ENCODE measurements at places on chromosomes 2 and 18. TPM values are rescaled to one million over a fixed set of nuclear protein-coding genes. Genes with fewer than 3 reads are reported as not detected.

SPIRE1 gene
- 17.2 TPM for total RNA-seq

COL6A3 gene
- 1.2 TPM for total RNA-seq

KCNG2 gene
- not detected for total RNA-seq

ARHGEF4 gene
- total RNA-seq = 55.1 TPM

RAPH1 gene
- total RNA-seq = 24.1 TPM

CMPK2 gene
- 0.81 TPM for total RNA-seq

TBR1 gene
- total RNA-seq = 2.4 TPM

TRABD2A gene
- 7.7 TPM for total RNA-seq

- no peaks in the 10 kb centered on the region for H3K36me3 ChIP-seq
- H3K27ac ChIP-seq = no peak overlapping the region
- no peak for DNase-seq
- H3K4me3 ChIP-seq = no peak overlapping the region
- peaks cover 5% of the 10 kb centered on the region for H3K27me3 ChIP-seq
Observed at GRCh38 chr2:133442393-133442792, 125.9 kb downstream of the NCKAP5 start.

- no peaks in the 10 kb centered on the region for H3K36me3 ChIP-seq
- H3K4me3 ChIP-seq = no peak overlapping the region
- H3K27ac ChIP-seq = no peak overlapping the region
- H3K4me1 ChIP-seq = no peaks in the 10 kb centered on the region
Observed at GRCh38 chr2:149741646-149742045, 154.1 kb upstream of the MMADHC start.

- no peaks in the 10 kb centered on the region for H3K4me1 ChIP-seq
- peak overlapping the region; percentile 98 for H3K4me3 ChIP-seq
- no peak for DNase-seq
Observed at GRCh38 chr2:169694894-169695260, 608 bp downstream of the PHOSPHO2 start.

DNA sequence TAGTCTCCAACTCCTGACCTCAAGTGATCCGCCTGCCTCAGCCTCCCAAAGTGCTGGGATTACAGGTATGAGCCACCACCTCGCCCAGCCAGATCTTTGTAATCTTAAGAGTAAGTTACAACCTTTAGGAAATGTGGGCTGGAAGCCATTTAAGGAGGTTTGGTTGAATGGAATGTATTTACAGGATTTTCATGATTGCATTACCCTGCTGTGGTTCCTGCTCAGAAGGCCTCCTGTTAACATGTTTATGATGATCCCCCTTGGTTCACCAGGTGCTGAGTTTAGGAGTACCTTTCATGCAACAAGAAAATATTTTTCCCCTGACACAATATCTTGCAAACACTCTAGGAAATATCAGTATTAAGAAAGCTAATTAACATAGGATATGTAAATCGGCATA is 187.4 kb upstream of the SH3BP4 start:
- H3K27ac ChIP-seq = no peak overlapping the region
- H3K4me1 ChIP-seq = no peaks in the 10 kb centered on the region
- H3K36me3 ChIP-seq = no peaks in the 10 kb centered on the region

DNA sequence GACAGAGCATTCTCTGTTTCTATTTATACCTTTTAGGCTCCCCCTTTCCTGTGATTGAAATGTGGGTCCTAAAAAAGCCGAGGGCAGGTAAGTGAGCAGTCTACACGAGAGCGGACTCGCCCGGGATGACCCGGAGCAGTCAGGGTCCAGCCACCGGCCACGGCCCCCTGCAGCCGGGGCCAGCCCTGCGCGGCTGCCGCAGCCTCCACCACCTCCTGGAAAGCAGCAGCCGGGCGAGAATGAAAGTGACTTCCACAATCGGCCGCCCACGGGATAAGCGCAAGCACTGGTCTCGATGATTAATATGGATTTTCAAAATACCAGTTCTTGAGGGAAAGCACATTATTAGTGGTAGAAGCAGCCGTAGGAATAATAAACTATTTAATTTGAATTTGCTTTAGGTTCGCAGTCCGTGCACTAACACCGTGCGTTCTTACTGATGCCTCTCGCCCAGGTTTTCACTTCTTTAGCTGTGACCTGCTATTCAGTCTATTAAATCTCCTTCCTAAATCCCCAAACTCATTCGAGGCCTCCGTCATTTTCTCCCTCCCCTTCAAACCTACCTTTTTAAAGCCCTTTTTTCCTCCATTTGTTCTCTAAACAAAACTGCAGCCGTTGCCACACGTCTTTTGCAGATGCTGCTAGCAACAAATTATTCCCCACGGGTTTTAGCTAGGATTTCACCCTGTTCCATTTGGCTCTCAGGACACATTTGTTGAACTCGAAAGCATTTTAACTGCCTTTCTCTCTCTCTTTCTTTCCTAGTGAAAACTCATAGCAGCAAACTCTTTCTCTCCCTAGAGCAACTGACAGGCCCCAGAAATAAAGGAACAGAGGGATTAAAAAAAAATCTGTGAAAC is 1015.1 kb upstream of the PIK3C3 start:
- no peak for DNase-seq
- no peaks in the 10 kb centered on the region for H3K4me1 ChIP-seq
- no peaks in the 10 kb centered on the region for H3K27me3 ChIP-seq
- no peak overlapping the region for H3K4me3 ChIP-seq
- no peak overlapping the region for H3K27ac ChIP-seq

GRCh38 chr2:127410871-127411652 is 7.2 kb upstream of the PROC start:
- H3K27ac ChIP-seq = no peak overlapping the region
- H3K36me3 ChIP-seq = no peaks in the 10 kb centered on the region
- no peaks in the 10 kb centered on the region for H3K4me1 ChIP-seq
- H3K4me3 ChIP-seq = no peak overlapping the region
- DNase-seq = no peak

DNA sequence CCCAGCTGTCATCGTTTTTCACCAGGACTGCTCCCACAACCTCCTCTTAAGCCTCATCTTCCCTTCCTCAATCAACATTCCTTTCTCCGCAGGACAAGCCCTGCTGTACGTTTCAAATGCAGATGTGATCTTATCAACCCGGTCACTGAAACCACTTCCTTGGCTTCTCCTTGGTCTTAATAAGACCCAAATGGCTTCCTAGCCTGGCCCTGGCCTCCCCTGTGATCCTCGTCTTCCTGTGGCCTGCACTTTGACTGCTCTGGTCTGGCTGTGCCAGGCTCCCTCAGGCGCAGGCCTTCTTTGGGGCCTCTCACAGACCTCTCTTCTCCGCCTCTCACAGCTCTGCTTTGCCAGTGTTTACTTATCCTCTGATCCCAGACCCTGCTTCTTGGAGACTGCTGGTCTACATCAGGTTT is 4.7 kb upstream of the ADNP2 start:
- H3K36me3 ChIP-seq = no peaks in the 10 kb centered on the region
- no peak overlapping the region for H3K4me3 ChIP-seq
- no peaks in the 10 kb centered on the region for H3K27me3 ChIP-seq
- DNase-seq = peak; percentile 79
- peaks cover 13% of the 10 kb centered on the region for H3K4me1 ChIP-seq

DNA sequence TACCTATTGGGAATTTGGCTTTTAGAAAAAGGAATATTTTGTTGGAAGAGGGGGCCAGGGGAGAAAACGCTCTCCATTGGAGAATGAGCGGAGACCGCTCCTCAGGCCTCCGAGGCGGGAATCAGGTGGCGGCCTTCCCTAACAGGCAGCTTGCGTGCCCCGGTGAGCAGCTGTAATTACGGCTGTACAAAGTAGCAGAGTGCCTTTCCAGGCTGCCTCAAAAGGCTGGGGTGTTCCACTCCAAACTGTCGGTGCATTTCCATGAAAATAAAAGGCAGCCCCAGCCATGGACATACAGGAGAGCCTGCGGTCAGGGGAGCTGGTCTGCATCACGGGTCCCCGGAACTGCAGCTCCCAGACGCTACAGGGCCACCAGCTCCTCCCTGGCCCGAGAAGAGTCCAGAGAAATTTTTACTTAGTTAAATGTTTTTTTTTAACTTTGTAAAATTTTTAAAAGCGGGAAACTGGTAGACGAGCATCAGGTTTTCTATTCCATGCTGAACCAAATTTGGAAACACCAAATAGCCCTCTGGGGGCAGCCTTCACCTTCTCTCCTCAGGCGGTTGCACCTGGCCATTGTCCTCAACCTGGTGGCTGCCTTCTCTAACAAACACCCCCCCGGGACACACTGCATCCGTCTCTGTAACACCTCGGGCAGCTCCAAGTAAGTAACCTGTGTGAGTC is 209.3 kb upstream of the SALL3 start:
- no peaks in the 10 kb centered on the region for H3K27me3 ChIP-seq
- no peak overlapping the region for H3K27ac ChIP-seq
- no peak overlapping the region for H3K4me3 ChIP-seq
- no peaks in the 10 kb centered on the region for H3K36me3 ChIP-seq

- H3K4me1 ChIP-seq = no peaks in the 10 kb centered on the region
- H3K27me3 ChIP-seq = no peaks in the 10 kb centered on the region
- no peaks in the 10 kb centered on the region for H3K36me3 ChIP-seq
- no peak overlapping the region for H3K4me3 ChIP-seq
- DNase-seq = no peak
Observed at GRCh38 chr2:238994876-238995275, 147.0 kb downstream of the TWIST2 start.

GRCh38 chr2:100404411-100404810 is 13.1 kb downstream of the CHST10 start:
- no peak overlapping the region for H3K27ac ChIP-seq
- DNase-seq = no peak
- no peaks in the 10 kb centered on the region for H3K4me1 ChIP-seq
- H3K4me3 ChIP-seq = no peak overlapping the region

- peaks cover 61% of the 10 kb centered on the region for H3K27me3 ChIP-seq
- no peak overlapping the region for H3K27ac ChIP-seq
- H3K4me3 ChIP-seq = no peak overlapping the region
Observed at GRCh38 chr2:236180076-236180816, 12.1 kb upstream of the GBX2 start.

DNA sequence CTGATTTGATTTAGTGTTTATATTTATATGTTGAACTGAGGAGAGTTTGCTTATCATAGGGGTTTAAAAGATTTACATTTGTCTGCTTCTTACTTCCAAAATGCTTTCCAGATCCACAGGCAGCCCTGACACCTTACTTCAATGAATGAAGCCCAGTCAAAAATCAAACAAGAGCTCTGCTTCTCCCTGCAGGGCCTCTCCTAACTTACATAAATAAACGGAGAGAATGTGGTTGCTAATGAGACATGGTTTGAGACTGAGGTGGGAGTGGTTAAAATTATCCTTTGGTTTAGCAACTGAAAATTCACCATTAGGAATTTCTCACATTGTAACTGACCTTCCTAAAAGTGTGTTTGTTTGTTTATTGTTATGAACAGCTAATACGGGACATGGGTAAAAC is 612.3 kb upstream of the FANCL start:
- no peak overlapping the region for H3K27ac ChIP-seq
- no peaks in the 10 kb centered on the region for H3K36me3 ChIP-seq
- peaks cover 6% of the 10 kb centered on the region for H3K4me1 ChIP-seq
- DNase-seq = peak; percentile 53

GRCh38 chr2:234403074-234403473 is 93.8 kb downstream of the ARL4C start:
- H3K4me3 ChIP-seq = no peak overlapping the region
- no peaks in the 10 kb centered on the region for H3K4me1 ChIP-seq

DNA sequence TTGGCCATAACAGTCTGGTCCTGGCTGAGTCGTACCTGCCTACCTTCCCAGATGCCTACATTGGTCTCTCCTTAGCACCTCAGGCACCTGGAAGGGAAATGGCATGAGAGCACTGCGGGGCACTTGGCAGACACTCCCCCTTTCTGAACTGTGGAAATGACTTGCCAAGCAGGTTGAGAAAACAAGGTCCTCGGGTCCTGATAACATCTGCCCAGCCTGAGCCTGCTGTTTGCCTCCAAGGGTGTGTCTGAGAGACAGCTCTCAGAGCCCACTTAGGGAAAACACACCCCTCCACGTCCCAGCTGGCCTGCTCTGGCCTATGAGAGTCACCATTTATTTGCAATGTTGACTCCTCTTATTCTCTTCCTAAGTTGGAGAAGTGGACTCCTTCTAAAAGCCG is 10.5 kb downstream of the FAM110C start:
- no peak overlapping the region for H3K4me3 ChIP-seq
- H3K27me3 ChIP-seq = no peaks in the 10 kb centered on the region
- H3K4me1 ChIP-seq = no peaks in the 10 kb centered on the region
- no peaks in the 10 kb centered on the region for H3K36me3 ChIP-seq
- DNase-seq = no peak
- no peak overlapping the region for H3K27ac ChIP-seq

GRCh38 chr2:157497638-157498314 is 53.9 kb upstream of the CYTIP start:
- no peaks in the 10 kb centered on the region for H3K27me3 ChIP-seq
- H3K27ac ChIP-seq = no peak overlapping the region
- H3K4me1 ChIP-seq = no peaks in the 10 kb centered on the region
- no peak overlapping the region for H3K4me3 ChIP-seq

Data from endodermal cell (in vitro differentiated cells).